ENCODE measurements at places on chromosomes 5 and 9.

DNA sequence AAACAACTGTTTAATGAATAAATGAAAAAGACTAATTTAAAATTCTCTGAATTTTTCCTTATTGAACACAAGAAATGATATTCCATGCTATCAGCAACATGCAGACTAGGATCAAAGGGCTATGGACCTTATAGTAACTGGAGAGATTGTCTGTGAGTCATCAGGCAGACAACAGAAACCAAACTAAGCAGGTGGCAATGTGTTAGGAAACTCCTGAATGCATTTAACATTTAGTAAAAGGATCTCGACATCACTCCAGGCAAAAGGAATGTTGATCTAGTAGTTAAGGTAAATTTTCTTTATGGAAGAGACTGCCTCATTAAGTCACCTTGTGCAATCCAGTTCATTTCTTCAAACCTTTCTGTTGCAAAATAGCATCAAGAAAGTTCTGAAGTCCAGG is 58.4 kb downstream of the ARL15 start:
- no peak for DNase-seq

GRCh38 chr5:40025586-40025985 is 600.8 kb upstream of the DAB2 start:
- no peak for DNase-seq

- DNase-seq: peak; percentile 75
Observed at GRCh38 chr9:129458663-129459546, 162.0 kb downstream of the C9orf50 start.

GRCh38 chr9:22022396-22022795 is 13.3 kb upstream of the CDKN2B start:
- DNase-seq: no peak

- DNase-seq: no peak
Observed at GRCh38 chr9:88307136-88307535, 81.1 kb upstream of the SPIN1 start.

DNA sequence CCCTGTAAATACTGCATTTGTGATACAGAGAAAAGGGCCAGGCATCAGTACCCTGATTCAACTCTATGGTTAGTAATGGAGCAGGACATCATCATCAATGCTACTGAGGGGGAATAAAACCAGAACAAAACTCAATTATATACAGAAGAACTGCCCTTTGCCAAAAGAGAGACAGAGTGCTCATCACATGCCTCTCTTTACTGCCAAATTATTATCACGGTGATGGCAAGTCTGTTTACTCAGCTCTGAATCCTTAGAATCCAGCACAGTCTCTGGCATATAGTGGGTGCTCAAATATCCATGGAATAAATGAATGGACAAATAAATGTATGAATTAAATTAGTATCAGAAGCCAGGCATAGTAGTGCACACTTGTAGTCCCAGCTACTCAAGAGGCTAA is 130.2 kb downstream of the TTC39B start:
- no peak for DNase-seq

GRCh38 chr5:175728885-175729828 is 71.3 kb downstream of the HRH2 start:
- DNase-seq: peak; percentile 31

DNA sequence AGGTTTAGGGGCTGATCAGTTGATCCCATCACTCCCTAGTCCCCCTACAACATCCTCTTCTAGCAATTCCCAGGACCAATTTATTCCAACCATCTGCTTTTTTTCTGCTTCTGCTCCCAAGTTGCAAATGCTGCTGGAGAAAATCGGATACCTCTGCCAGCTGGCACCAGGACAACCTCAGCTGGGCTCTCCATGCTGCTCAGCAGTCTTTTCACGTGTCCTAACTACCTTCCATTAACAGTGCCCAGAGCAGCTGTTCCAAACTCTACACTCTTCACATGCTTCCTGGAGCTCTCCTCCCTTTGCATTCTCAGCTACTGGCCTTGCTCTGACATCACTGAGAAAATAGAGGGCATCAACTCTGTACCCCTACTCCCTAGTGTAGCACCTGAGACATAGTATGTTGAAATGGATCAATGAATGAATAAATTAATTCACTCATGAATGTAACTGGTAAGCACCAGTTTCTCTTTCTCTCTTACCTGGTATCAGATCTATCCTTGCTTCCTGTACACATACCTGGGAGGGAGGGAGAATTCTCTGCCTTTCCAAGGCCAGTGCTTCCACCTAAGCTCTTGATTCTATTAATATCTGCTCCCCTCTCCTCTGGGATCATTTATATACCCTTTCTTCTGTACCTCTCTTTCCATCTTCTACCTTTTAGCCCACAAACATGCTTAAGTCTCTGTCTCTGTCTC is 191.0 kb downstream of the RAB3C start:
- peak; percentile 70 for DNase-seq

DNA sequence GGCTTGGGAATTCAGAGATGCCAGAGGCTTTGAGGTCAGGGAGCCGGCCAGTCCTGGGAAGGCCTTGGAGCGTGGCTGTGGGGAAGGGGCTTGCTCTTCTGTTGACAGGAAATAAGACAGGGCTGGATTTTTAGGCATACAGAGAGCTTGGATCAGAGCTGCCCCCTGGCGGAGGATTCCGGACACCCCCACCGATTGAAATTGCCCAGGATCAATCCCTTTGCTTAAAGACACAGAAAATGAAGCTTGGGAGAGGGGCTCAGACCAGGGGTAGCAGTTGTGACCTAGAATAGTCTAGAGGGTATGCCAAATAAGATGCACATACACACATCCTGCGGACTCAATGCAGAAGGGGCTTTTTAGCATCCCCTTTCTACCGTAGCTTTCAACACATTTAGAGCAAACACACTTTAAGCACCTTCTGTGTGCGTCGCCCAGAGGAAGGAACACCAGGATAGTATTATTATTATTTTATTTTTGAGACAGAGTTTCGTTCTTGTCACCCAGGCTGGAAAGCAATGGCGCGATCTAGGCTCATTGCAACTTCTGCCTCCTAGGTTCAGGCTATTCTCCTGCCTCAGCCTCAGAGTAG is 1.7 kb upstream of the NTMT1 start:
- peak; percentile 60 for DNase-seq

- no peak for DNase-seq
Observed at GRCh38 chr5:126417178-126417577, 6.0 kb upstream of the GRAMD2B start.

- no peak for DNase-seq
Observed at GRCh38 chr5:58544926-58545325, 37.9 kb upstream of the RAB3C start.

DNA sequence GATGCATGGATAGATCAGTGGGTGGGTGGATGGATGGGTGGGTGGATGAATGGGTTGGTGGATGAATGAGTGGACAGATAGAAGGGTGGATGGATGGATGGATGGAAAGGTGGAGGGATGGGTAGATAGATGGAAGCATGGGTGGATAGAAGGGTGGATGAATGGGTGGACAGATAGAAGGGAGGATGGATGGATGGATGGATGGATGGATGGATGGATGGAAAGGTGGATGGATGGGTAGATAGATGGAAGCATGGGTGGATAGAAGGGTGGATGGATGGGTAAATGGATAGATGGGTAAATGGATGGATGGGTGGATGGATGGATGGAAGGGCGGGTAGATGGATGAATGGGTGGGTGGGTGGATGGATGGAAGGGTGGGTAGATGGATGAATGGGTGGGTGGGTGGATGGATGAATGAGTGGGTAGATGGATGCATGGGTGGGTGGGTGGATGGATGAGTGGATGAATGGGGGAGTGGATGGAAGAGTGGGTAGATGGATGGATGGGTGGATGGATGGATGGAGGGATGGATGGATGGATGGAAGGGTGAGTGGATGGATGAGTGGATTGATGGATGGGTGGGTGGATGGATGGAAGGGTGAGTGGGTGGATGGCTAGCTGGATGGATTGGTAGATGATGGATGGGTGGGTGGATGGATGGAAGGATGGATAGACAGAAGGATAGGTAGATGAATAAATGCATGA is 87.7 kb upstream of the ASS1 start:
- no peak for DNase-seq

DNA sequence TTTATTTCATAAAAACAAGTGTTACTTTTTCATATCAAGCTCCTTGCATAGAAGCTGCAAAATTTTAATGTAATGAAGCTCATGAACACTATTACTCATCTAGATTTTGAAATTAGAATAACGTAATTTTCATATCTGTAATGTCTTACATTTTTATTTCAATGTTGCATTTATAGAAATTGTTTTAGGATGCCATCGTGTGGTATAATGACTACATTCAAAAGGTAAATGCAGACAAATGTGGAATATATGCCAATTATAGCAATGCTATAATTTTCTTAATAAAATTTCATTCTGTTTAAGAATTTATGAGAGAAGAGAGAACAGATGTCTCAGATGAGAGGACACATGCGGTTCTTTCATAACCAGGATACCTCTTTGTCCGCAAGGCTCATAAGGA is 230.2 kb downstream of the TMEM232 start:
- no peak for DNase-seq

- DNase-seq: no peak
Observed at GRCh38 chr9:97906236-97906831, 16.0 kb downstream of the TRMO start.

DNA sequence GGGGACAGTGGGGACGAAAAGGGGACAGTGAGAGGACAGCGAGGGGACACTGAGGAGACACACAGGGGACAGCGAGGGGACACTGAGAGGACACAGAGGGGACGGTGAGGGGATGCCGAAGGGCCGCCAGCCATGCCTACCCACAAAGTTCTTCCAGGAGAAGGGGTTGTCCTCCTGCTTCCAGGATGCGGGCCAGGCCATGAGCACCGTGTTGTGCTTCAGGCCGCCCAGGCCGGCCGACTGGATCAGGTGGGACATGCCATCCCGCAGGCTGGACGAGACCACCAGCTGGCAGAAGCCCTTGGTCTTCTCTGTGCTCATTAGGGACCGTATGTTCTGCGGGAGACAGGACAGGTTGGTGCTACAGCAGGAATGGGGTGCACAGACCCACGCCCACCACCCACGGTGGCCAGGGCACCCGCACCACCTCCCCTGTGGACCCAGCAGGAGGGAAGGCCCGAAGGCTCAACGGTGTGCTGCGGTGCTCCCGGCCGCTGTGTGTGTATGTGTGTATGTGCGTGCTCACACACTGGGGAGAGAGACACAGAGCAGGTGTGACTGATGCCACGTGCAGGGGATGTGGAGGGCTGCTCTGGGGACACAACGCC is 46.6 kb downstream of the SLC12A7 start:
- DNase-seq: no peak

- DNase-seq: no peak
Observed at GRCh38 chr9:125404733-125405132, 143.1 kb downstream of the GAPVD1 start.

GRCh38 chr9:2623288-2624050 is 1.9 kb downstream of the VLDLR start:
- DNase-seq: peak; percentile 60

- DNase-seq: no peak
Observed at GRCh38 chr9:111582888-111583287, 16.6 kb downstream of the PTGR1 start.

DNA sequence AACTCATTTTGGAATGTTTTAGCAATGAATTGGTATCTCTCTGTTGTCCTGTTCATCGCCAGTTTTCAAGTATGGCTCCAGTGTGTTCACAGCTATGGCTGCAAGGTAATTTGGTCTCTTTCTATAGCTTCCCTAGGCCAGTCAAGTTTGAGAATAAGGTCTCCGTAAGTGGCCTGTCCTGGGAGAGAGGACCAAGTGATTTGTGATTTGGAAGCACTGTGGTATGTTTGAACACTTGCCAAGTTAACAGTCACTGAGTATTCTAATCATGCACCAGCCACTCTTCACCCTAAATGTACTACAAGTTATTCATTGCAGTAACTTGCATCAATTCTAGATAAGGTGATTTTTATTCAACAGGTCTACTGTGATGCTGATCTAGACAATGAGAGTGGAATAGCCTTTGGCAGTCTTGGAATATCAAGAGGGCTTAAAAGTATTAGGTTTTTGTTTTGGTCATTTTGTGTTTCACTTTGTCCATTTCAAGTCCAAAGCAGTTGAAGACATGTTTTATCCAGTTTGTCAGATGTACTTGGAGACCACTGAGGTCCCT is 41.1 kb downstream of the G3BP1 start:
- no peak for DNase-seq

DNA sequence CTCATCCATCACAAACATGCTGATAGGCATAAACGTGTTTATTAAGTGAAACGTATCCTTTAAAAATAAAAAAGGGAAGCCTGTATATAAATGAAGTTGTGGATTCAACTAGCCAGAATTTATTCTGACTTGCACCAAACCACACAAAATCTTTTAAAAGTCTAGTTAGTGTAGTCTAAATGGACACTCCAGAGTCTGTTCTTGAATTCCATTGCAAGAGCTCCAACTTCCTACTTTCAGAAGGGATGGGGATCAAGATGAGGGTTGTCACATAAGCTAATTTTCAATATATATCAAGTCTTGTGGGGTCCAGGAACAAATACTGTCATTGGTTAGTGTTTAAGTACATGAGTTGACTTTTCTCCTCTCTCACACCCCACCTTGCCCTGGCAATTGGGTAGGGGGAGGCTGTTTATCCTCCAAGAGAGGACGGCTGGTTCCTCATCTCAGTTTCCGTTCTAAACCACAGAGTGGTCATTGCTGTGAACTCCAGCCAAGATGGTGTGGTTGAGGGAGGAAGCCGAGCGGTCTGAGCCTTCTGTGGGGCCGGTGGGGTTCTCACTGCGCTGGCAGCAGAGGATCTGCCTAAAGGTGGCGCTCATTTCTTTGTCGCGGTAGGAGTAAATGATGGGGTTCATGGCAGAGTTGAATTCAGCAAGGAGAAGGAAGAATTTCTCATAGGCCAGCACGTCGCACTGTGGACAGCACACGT is 163.2 kb downstream of the LPAR1 start:
- DNase-seq: peak; percentile 57

DNA sequence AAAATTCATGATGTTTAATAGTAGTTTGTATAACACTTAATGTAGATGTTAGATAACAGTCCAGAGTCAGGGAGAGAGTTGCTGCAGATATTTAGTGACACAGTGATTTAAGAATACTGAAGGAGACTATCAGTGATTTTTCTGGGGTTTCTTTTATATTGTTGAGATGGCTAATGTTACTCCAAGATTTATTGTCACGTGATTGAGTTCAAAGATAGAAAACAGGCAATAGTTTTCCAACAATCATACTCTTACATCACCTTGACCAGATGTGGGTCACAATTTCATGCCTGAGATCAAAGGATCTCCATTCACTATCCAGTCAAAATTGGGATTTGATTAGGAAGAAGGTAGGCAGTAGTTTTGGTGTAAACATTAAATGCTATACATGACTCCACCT is 580.0 kb upstream of the ARRDC3 start:
- DNase-seq: no peak
